ENCODE measurements at places on chromosomes 2 and 18. TPM values are rescaled to one million over a fixed set of nuclear protein-coding genes. Genes with fewer than 3 reads are reported as not detected.

HOXD12 gene
- total RNA-seq, result not detected

CDH19 gene
- total RNA-seq, result not detected

CCDC148 gene
- 1.8 TPM for total RNA-seq

GATA6 gene
- 10.9 TPM for total RNA-seq

PLEKHH2 gene
- total RNA-seq, result 18.8 TPM

KCNG2 gene
- total RNA-seq, result not detected

FEV gene
- not detected for total RNA-seq

TMEM200C gene
- under 0.01 TPM for total RNA-seq

Data from osteoblast (primary cell).